ENCODE measurements at places on chromosomes 3 and 15.

GRCh38 chr3:50219285-50219684, 14.2 kb downstream of the SLC38A3 start:
- DNase-seq, result no peak

- no peak for DNase-seq
These were observed 115.6 kb downstream of the CHDH start for GRCh38 chr3:53730576-53730975.

GRCh38 chr15:71811036-71811736, 832 bp downstream of the NR2E3 start:
- DNase-seq, result no peak

- no peak for DNase-seq
These were observed 64.4 kb downstream of the MAGEF1 start for GRCh38 chr3:184647405-184647936.

DNA sequence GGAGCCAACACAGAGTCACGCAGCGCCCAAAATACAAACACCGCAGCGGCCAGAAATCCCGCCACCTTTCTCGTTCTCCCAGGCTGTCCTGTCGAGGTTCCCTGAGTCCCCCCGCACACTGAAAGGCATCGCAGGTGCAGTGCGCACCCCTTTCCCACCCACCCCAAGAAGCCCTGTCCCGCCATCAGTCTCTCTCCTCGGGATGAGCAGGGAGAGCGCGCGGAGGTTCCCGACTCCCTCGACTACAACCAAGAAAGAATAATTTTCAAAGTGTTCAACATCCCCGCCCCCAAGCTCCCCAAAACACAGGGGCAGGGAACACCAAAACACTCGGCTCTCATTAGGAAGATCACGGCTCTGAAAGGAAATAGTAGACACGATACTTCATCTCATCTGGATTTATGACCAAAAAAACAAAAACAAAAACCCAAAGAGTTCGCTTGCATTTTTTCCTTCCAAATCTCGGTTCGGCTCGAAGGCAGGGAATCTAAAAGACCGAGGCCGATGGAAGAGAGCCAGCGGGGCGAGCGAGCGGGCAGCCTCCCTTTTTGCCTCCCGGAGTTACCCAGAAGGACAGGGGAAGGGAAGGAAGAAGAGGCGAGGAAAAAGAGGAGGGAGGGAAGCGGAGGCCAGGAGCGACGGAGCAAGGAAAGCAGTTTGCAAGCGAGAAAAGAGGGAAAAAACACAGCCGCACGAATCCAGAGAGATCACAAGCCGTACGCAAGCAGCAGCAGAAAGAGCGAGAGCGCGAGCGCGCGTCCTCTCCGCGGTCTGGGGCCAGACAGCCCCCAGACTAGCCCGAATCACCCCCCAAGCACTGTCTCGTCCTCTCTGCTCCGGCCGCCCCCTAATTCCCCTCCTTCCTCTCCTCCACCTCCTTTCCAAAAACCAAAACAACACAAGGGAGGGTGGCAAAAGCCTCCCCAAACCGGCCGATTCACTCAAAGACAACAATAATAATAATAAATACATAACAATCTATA, 808 bp downstream of the BCL6 start:
- no peak for DNase-seq

GRCh38 chr3:19103510-19103909, 44.8 kb upstream of the KCNH8 start:
- DNase-seq, result peak; percentile 6

- peak; percentile 18 for DNase-seq
These were observed 607.9 kb upstream of the KCNMB2 start for GRCh38 chr3:177928172-177928873.

GRCh38 chr3:136457793-136458192, 207.7 kb downstream of the PCCB start:
- DNase-seq, result no peak

DNA sequence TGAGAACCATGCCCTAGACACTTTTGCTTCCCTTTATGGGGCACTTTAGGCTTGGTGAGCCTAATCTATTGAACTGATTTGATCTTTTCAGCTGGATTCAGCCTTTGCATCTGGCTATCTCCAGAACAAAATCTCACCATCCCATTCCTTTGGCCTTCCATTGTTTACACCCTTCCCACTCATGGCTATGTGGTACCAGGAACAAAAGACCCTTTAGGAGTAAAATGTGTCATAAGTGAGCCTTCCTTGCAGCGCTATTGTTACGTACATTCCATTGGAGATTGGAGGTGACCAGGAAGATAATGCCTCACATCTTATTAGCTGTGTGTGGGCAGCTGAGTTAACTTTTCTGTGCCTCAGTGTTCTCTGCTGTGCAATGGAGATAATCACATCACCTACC, 188.4 kb downstream of the SATB1 start:
- DNase-seq, result no peak

DNA sequence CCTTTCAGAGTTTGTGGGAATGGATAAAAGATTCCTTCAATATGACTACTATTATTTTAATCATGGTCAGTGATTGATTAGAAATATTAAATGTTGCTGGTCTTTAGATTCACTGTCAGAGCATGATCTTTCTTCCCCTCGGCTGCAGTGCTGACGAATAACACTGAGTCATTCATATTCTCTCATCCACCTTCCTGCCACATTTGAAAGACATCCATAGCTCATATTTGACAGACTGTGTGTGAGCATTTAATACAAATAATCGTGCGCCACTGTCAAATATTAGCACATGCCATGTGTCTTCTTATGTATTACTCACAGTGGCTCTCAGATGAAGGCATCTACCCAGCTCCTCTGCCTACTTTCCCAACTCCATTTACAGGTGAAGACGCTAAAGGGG, 476.5 kb upstream of the TPRG1 start:
- DNase-seq, result no peak

DNA sequence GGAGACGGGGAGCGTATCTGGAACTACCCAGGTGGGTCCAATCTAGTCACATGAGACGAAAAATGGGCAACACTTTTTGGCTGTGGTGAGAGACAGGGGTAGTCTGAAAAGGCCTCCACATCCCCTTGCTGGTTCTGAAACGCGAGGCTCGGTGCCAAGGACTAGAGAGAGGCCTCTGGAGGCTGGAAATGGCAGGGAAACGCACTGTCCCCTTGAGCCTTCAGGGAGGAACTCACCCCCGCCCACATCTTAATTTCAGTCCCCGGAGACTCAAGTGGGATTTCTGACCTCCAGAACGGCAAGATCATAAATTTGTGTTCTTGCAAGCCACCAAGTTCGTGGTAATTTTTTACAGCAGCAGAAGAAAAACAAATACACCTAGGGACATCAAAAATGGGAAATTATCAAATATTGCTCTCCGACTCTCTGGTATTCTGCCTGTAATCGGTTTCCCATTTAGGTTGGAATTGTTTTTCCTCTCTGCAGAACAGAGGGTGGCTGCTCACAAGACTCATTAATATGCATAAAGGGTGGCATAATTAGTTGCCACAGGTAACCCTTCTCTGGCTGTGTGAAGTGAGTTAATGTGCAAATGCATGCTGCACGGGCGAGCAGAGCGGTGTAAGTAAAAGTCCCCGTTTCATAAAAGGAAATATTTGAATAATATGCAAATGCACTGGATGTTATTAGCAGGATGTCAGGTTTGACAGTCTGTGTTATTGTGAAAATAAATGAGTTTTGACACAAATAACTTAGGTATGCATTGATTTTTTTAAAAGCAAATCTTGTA, 185.7 kb downstream of the ARRDC4 start:
- DNase-seq, result no peak

DNA sequence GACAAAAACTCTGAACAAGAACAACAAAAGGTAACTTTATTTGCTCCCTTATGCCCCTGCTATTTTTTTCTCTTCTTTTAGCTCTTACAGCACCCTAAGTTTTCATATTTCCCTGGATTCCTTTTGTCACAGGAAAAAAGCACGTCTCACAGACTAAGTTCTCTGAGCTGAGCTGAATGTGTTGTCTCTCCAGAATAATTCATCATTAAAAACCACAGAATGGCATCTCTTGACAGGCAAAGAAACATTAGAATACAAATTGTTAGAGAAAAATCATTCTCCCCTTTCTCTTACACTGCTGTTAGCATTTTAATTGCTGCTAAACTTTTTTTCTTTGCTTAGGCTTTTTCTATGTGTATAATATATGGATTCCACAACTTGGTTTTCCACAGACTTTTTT, 48.7 kb upstream of the SECISBP2L start:
- no peak for DNase-seq

DNA sequence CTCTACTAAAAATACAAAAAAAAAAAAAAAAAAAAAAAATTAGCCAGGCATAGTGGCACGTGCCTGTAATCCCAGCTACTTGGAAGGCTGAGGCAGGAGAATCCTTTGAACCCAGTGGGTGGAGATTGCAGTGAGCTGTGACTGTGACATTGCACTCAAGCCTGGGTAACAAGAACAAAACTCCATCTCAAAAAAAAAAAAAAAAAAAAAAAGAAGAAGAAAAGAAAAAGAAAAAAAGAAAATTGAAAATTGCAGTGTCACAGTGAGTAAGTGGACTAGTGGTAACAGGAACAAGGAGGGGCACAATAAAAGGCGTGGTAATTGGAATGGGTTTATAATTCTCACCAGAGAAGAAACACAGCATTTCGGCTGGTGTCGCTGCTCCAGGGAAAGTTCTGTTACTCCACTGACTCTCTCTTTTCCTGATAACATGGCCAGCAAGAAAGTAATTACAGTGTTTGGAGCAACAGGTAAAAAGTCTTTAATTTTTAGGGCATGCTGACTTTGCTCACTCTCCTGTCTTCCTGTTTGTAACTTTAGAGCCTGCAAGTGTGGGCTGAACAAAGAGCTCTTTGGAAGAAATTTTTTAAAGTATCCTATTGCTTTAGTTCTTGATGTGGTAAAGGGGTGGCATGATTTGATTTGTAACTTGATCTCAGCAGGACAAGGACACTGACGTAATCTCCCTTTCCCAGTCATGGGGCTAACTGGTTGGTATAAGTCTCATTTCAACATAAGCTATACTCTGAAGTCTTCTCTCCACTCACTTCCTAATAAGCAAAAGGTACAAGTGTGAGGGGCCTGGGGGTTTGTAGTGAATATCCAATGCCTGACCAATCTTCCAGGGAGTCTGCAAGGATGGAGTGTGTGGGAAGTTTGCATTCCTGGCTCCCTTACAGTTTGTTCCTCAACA, 22.1 kb upstream of the TRA2B start:
- DNase-seq, result no peak

DNA sequence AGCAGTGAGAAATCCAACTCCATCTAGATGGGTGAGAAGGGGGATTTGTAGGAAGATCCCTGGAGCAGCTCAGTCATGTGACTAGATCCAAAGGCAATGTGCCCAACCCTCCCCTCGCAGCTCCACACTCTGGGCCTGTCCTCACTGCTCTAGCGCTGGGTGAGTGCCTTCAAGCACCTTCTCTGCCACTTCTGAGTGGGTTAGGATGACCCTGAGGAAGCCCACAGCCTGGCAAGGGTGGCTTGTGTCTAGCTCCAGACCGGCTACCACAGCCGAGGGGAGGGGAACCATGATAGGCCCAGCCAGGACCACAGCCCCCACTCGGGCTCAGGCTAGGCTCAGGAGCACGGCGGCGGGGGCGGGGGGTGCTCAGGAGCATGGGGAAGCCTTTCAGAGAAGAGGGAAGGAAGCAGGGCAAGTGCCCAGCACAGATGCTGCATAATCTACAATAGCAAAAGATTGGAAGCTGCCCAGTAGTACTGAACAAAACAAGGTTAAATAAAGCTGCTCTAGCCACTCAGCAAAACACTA, 1.7 kb downstream of the SPATA12 start:
- no peak for DNase-seq

DNA sequence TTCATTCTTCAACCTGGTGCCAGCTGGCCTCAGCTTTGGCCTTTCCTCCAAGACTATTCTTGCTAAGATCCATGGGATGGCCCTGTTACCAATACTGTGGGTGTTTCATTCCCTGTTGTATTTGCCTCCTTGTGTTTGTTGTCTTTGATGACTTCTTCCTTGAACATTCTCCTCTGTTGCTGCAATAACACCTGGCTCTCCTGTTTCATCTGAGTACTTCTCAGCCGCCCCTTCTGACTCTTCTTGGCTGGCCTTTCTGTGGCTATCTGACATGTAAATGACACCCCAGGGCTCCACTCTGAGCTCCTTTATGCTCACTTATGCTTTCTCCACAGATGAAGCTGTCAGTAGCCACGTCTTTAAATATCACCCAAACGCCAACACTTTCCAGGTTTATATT, 302.7 kb upstream of the CHRNA7 start:
- DNase-seq, result no peak

GRCh38 chr15:95087253-95087609, 855.9 kb downstream of the MCTP2 start:
- no peak for DNase-seq

- DNase-seq, result no peak
These were observed 203.7 kb upstream of the UMPS start for GRCh38 chr3:124526601-124527000.

DNA sequence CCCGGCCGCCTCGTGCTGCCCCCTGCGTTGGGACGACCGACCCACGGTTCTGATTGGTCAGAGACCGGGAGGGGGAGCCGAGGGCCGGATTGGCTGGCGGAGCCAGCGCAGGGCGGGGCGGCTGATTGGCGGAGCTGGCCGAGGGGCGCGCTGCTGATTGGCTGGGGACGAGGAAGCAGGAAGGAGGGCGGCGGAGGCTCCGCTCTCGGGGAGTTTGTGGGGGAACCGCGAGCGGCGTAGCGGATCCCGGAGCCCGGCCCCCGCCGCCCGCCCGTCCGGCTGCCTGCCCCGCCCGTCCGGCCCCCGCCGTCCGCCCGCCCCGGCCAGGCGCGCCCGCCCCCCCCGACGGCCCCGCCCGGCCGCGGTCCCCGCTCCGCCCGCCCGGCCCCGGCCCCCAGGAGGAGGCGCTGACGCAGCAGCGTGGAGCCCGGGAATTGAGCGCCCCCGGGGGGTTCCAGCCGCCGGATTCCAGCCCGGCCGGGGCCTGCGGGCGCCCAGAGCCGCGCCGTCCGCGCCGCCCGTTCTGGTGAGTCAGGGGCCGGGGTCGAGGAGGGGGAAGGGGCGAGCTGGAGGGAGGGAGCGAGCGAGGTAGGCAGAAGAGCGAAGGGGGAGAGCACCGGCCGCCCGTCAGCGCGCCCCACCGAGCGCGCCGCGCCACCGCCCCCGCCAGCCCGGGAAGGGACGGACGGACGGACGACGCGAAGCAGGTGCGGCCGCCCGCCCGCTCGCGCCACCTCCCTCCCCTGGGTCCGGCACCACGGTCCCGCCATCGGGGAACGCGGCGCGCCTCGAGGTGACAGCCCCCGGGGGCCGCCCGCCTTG, at the start of gene BAHD1:
Gene BAHD1, plus strand, starts transcription at position 211 of the 822 bp plus-strand sequence. CDS start 17,512 bp downstream, outside the sequence.
- DNase-seq, result peak; percentile 97

- no peak for DNase-seq
These were observed 81.5 kb upstream of the KCNMB2 start for GRCh38 chr3:178454726-178455125.

GRCh38 chr3:65936908-65937638, 101.6 kb downstream of the MAGI1 start:
- DNase-seq, result no peak

GRCh38 chr15:79430901-79431635, 1.1 kb upstream of the MINAR1 start:
- no peak for DNase-seq

- no peak for DNase-seq
These were observed 67.5 kb upstream of the MME start for GRCh38 chr3:155012584-155012983.

GRCh38 chr3:172669021-172669420, 41.8 kb downstream of the NCEH1 start:
- no peak for DNase-seq

Data from GM12865 (cell line).